Hepatocyte (in vitro differentiated cells): ENCODE measurements at places on chromosomes 2 and 18. TPM values are rescaled to one million over a fixed set of nuclear protein-coding genes. Genes with fewer than 3 reads are reported as not detected.

Gene MAT2A
- 202 and 252 TPM in 2 replicates for total RNA-seq

Gene FAM136A
- 56.1 and 57.8 TPM in 2 replicates for total RNA-seq

- no peak for DNase-seq
- H3K4me3 ChIP-seq: no peak overlapping the region
- H3K4me1 ChIP-seq: no peaks in the 10 kb centered on the region
- H3K27ac ChIP-seq: no peak overlapping the region
- no peaks in the 10 kb centered on the region for H3K27me3 ChIP-seq
Observed at GRCh38 chr18:73270920-73271634, 403.3 kb upstream of the NETO1 start.

Gene KYNU
- 13.1 and 13.8 TPM in 2 replicates for total RNA-seq

DNA sequence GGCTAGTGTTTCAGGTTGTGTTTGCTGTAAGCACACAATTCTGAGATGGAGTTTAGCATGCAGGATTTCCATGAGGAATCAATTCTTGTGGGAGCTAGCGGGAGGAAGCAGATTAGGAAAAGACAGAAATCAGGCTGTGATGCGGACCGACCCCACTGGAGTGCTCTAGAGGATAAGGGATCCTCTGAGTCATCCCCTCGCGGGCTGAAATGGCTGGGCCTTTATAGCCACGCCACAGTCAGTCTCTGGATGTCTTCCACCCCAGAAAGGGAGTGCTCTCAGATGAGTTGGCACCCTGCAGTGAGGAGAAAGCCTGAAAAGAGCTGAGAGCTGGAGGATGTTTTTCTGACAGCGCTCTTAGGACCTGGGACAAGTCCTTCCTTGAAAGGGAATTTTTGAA lies 102.4 kb downstream of the GALNT3 start:
- H3K4me1 ChIP-seq: no peaks in the 10 kb centered on the region
- H3K27me3 ChIP-seq: no peaks in the 10 kb centered on the region
- no peak overlapping the region for H3K27ac ChIP-seq
- no peaks in the 10 kb centered on the region for H3K36me3 ChIP-seq

GRCh38 chr2:217215877-217216276 lies 356.0 kb upstream of the TNP1 start:
- no peak overlapping the region for H3K27ac ChIP-seq
- no peak overlapping the region for H3K4me3 ChIP-seq
- H3K4me1 ChIP-seq: no peaks in the 10 kb centered on the region
- DNase-seq: no peak

DNA sequence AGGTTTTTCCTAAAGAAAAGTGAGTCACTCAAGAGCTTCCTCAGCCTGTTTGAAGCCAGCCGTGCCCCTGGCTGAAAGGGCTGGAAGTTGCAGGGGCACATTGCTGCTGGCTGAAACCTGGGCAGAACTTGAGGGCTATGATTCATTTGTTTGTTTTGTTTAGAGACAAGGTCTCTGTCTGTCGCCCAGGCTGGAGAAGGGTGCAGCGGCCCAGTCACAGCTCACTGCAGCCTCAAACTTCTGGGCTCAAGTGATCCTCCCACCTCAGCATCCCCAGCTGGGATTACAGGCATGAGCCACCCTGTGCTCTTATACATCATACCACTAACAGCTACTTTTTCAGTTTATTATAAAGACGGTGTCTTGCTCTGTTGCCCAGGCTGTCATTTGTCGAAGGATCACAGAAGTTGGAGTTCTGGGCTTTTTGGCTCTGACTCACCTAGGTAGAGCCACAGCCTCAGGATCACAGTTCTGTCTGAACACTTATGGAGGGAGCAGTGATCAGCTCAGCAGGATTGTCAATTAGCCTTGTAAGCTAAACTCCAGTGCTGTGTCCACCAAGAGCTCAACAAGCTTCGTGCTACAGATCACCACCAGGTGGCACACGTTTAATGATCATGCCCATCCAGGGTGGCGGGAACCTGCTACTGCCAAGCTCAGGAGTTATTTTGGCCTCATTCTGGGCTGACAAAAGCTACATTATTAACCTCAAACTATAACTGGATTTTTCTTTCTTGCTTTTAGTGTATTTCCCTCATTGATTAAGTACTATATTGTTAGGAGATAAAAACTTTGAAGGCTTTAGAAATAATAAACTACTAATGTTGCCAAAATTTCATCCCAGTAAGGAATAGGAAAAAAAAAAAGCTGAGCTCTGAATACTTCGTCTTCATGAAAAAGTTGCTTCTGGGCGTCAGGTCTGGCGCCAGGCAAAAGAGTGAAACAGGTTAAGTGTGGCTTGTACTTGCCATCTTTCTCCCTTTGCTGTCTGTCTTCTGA lies 57.9 kb downstream of the ARHGEF33 start:
- H3K27me3 ChIP-seq: no peaks in the 10 kb centered on the region
- no peaks in the 10 kb centered on the region for H3K4me1 ChIP-seq
- peak; percentile 85 for DNase-seq
- no peak overlapping the region for H3K4me3 ChIP-seq

Gene TDRD15
- 0.07 and 0.08 TPM in 2 replicates for total RNA-seq

DNA sequence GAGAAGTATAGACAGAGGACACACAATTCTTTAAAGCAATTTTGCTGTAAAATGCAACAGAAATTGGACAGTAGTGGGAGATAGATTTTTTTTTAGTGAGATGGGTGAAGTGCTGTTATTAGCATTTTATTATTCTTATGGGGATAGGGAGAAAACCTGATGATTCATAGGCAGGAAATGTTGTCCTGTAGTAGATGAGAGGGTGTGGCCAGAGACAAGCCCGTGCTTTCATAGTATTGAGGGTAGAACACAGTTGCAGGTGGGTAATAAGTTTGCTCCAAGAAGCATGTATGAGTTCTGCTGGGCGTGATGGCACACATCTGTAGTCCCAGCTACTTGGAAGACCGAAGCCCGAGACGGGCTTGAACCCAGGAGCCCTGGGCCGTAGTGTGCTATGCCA lies 128.3 kb upstream of the ARHGAP28 start:
- no peak overlapping the region for H3K27ac ChIP-seq
- no peak overlapping the region for H3K4me3 ChIP-seq

- no peaks in the 10 kb centered on the region for H3K36me3 ChIP-seq
- peaks cover 29% of the 10 kb centered on the region for H3K4me1 ChIP-seq
- H3K4me3 ChIP-seq: peak overlapping the region; percentile 35
- no peaks in the 10 kb centered on the region for H3K27me3 ChIP-seq
Observed at GRCh38 chr2:226799976-226800940, 638 bp upstream of the IRS1 start.

DNA sequence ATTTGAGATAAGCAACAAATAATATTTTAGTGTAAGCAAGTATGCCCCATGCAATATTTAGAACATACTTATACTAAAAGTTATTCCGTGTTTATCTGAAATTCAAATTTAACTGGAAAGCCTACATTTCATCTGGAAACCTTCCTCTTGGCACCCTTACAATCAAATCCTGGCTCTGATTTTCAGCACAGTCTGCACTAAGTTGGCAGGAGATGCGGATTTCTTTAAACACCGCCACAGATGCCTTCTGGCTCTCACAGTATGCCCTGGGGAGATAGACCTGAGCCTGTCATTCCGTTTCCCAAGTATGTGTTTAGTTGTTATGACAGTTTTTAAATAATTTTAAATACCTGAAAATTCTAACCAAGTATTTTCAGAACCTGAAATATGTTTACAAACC lies 7.3 kb upstream of the MLPH start:
- DNase-seq: no peak
- no peaks in the 10 kb centered on the region for H3K27me3 ChIP-seq
- no peak overlapping the region for H3K4me3 ChIP-seq
- H3K36me3 ChIP-seq: no peaks in the 10 kb centered on the region
- no peak overlapping the region for H3K27ac ChIP-seq

DNA sequence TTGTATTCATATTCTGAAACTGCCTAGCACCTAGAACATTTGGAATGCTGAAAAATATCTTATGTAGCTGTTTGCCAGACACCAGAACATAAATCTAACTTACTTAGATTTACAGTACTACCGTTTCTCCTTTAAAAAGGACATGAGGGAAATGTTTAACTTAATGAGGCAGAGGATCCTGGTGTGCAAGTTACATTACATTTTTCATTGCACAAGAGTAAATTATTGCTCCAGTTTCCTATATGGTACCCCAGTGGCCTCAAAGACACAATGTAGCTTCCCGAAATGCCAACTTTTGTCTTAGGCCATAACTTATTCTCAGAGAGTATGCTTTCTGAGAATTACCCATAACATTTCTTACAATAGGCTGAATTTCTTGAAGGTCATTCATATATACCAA lies 105.5 kb upstream of the DTNA start:
- H3K27me3 ChIP-seq: no peaks in the 10 kb centered on the region
- no peak overlapping the region for H3K27ac ChIP-seq
- no peaks in the 10 kb centered on the region for H3K4me1 ChIP-seq
- no peaks in the 10 kb centered on the region for H3K36me3 ChIP-seq
- no peak for DNase-seq

DNA sequence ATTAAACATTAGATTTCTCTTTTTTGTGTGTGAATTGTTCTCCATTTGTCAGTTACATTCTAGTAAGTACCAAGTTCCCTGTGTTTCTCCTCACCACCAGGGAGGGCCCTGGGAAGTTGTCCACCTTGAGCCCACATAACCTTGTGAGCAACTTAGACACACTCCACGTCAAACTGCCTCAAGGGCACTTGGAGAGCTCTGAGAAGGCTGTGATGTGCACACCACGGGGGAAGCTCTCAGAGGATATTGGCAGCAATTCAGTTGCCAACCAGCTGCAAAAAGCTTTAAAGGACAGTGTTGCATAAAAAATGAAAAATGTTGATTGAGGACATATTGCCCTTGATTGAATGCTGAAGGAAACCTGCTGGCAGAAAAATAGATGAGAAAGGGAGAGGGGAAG lies 743.6 kb downstream of the RNF144A start:
- H3K27ac ChIP-seq: no peak overlapping the region
- DNase-seq: no peak
- H3K4me1 ChIP-seq: no peaks in the 10 kb centered on the region

- H3K27me3 ChIP-seq: no peaks in the 10 kb centered on the region
- no peaks in the 10 kb centered on the region for H3K36me3 ChIP-seq
- no peak overlapping the region for H3K4me3 ChIP-seq
- DNase-seq: no peak
- no peak overlapping the region for H3K27ac ChIP-seq
Observed at GRCh38 chr2:182810087-182810486, 56.4 kb downstream of the FRZB start.

DNA sequence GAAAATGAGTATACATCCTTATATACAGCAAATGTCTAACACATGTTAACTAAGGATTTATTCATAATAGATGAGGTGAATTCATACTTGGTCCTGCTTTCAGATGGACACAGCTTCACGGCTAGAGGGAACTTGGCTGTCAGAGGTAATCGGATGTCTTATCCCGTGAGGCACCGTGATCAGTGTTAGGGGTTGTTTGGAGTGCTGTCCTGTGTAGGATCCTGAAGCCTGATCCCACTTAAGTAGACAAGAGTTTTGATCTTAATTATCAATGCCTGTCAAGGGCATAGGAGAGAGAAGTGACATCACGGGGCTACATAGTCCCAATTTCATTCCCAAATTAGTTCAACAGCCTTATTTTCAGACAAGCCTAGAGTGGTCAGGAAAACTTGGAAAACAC lies 204.6 kb downstream of the RNF144A start:
- no peaks in the 10 kb centered on the region for H3K36me3 ChIP-seq
- no peak overlapping the region for H3K4me3 ChIP-seq
- H3K27me3 ChIP-seq: no peaks in the 10 kb centered on the region
- no peaks in the 10 kb centered on the region for H3K4me1 ChIP-seq

GRCh38 chr2:28507796-28508764 lies 12.2 kb downstream of the PLB1 start:
- H3K4me1 ChIP-seq: no peaks in the 10 kb centered on the region
- no peaks in the 10 kb centered on the region for H3K27me3 ChIP-seq
- H3K4me3 ChIP-seq: no peak overlapping the region
- peak; percentile 82 for DNase-seq
- H3K36me3 ChIP-seq: no peaks in the 10 kb centered on the region

- DNase-seq: no peak
- no peak overlapping the region for H3K27ac ChIP-seq
- H3K36me3 ChIP-seq: no peaks in the 10 kb centered on the region
- no peaks in the 10 kb centered on the region for H3K4me1 ChIP-seq
- H3K27me3 ChIP-seq: no peaks in the 10 kb centered on the region
Observed at GRCh38 chr2:178870703-178871102, 63.5 kb upstream of the TTN start.

Gene CYBRD1
- total RNA-seq: 66.1 and 66.4 TPM in 2 replicates

DNA sequence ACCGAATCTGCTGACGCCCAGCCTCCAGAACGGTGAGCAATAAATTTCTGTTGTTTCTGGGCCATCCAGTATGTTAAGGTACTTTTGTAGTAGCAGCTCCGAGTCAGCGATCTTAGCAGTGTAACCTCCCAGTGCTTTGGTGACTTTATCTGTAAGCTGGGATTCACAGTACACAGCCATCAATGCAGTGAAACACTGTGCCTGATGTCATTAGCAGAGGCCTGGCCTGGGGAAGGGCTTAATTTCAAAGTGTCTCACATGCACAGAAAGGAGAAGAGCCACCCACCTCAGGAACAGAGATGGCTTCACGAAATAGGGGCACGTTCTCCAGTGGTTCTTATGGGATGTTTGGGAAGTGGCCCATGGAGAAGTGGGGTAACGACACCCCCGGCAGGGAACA lies 281.2 kb downstream of the PHLPP1 start:
- H3K36me3 ChIP-seq: no peaks in the 10 kb centered on the region
- no peak overlapping the region for H3K27ac ChIP-seq
- no peak overlapping the region for H3K4me3 ChIP-seq
- no peak for DNase-seq

GRCh38 chr18:26634631-26635030 lies 86.3 kb upstream of the KCTD1 start:
- no peaks in the 10 kb centered on the region for H3K4me1 ChIP-seq
- no peak overlapping the region for H3K27ac ChIP-seq
- no peak overlapping the region for H3K4me3 ChIP-seq

Gene UPP2
- 0.52 and 0.70 TPM in 2 replicates for total RNA-seq

- H3K4me3 ChIP-seq: peak overlapping the region; percentile 34
- H3K36me3 ChIP-seq: no peaks in the 10 kb centered on the region
- DNase-seq: peak; percentile 48
- H3K27ac ChIP-seq: peak overlapping the region; percentile 93
- H3K4me1 ChIP-seq: peaks cover 9% of the 10 kb centered on the region
- no peaks in the 10 kb centered on the region for H3K27me3 ChIP-seq
Observed at GRCh38 chr2:191020742-191021381, 6.9 kb upstream of the STAT1 start.

Gene RAPGEF4
- 1.9 and 2.0 TPM in 2 replicates for total RNA-seq

DNA sequence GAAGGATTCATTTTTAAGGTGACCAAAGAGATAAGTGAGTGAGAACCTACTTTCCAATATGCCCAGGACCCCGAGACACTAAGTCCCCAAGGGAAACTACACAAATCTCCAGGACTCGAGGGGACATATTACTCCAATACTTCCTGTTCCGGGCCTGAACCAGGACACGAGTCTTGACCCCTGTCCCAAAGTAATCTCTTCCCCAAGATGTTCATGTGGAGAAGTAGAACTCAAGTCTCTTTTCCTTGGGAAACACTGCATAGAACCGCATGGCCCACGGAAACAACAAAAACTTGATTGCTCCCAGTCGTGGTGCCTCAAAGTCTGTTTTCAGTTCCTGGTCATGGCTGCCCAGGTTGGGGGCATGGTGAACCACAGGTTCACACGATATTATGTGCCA lies 87.2 kb upstream of the ZEB2 start:
- no peaks in the 10 kb centered on the region for H3K36me3 ChIP-seq
- no peak for DNase-seq
- no peak overlapping the region for H3K4me3 ChIP-seq
- H3K4me1 ChIP-seq: no peaks in the 10 kb centered on the region

- peaks cover 3% of the 10 kb centered on the region for H3K4me1 ChIP-seq
- DNase-seq: no peak
- H3K27me3 ChIP-seq: no peaks in the 10 kb centered on the region
- H3K4me3 ChIP-seq: no peak overlapping the region
- no peak overlapping the region for H3K27ac ChIP-seq
Observed at GRCh38 chr2:219213486-219214071, 5.2 kb downstream of the ABCB6 start.

Gene KCNG2
- total RNA-seq: not detected in 2 replicates
